CD4-positive, alpha-beta T cell treated with Interleukin-15 for 1 hour (primary cell): ENCODE measurements at places on chromosomes 7 and 10.

DNA sequence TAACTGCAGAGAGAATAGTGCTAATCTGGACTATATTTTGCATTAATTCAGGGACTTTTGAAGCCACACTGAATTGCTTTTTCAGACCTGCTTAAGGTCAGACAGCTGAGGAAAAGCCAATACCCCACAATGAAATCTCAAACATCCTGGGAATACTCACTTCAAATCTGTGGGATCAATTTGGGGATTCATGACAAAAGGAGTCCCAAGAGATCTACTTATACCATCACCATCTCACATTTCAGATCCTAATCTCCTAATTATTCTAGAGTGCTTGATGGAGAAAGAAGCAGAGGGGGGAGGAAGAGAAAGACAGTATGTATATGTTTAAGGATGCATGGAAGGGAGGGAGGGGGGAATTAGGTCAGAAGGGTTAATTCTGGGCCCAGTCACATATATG is 202.2 kb downstream of the CACNA2D1 start:
- no peak for DNase-seq

DNA sequence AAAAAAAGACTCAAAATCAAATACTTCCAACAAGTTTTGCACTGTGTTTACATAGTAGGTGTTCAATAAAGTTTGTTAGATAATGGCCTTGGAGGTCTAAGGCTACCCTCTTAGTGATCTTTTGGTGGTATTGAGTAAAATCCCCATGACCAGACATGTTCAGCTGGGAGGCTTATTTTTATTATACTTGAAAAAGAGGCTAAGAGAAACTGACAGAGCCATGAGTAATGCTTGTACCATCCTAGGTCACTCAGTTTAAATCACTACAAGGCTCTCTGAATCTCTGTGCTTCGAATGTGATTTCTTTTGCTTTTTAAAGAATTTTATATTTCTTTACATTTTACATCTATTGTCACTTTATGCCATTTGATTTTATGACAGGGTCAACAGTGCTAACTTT is 90.5 kb downstream of the TWIST1 start:
- no peak for DNase-seq

GRCh38 chr7:266851-267840 is 22.8 kb upstream of the FOXL3 start:
- no peak for DNase-seq

DNA sequence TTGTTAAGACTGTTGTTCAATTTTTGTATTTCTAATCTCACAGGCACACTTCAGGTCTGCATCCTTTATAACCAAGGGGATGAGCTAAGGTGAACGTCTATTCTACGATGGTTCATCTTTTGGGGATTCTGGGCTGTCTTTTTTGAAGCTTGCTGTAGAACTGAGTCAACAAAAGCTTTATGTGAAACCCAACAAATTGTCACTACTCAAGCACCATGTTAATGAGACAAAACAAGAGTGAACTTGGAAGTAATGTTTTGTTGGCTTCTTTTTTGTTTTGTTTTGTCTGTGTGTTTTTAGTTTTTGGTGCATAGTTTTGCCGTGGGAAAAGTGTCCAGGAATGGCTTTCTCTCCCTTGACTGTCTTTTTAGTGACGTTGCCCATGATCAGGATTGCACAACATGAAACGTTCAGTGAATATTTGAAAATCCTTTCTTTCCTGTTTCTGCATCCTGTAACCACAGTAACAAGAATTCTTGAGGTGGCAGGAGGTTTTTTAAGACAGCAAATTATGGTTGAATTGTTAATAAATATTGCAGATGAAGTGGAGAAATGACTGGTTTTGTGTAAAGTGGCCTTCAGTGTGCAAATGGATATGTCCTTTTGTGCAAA is 65.6 kb downstream of the WIPF3 start:
- no peak for DNase-seq

DNA sequence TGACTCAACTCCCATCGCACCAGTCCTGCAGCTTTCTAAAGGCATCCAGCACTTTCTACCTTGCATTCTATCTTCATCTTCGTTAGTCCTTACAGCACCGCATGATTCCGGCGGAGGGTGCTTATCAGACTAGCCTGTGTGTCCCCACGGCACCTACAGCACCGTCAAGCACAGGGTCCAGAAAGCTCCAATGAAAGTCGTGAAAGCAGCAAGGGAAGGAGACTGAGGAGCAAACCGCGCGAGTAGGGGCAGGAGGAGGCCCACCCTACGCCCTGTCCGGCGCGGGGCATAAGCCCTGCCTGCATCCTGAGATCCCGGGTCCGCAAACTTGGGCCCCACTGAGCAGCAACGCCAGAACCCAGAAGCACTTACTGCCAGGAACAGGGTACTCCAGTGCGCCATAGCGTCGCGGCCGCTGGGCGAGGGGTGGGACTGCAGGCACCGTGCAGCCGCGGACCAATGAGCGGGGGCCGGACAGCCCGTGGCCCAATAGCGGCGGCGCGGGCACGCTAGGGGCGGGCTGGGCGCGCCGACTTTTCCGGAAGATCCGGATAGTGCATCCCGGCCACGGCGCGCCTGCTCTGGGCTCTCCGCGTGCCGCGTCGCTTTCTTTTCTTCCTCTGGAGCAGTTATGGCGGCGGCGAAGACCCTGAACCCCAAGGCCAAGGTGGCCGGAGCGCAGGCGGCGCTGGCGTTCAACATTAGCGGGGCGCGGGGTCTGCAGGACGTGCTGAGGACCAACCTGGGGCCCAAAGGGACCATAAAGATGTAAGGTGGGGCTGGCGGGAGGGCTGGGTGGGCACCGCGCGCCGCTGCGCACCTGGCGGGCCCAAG is 122.1 kb upstream of the VKORC1L1 start:
- peak; percentile 85 for DNase-seq

DNA sequence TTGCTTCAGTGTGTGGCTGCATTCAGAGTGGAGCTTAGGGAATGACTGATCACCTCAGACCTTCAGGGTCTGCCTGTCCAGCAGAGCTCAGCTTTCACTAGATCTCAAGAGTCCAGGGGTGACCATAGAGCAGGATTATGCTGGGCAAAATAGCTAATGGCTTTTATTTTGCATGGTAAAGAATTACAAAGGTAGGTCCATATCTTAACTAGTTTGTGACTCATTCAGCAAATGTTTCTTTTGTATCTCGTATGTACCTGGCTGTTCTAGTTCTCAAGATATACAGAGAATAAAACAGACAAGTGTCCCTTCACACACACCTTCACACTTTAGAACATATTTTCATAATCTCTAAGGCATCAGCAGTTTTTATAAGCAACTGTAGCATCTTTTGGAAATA is 180.5 kb downstream of the DYNC1I1 start:
- no peak for DNase-seq

- peak; percentile 47 for DNase-seq
Observed at GRCh38 chr7:100407285-100408180, 21.0 kb downstream of the ZCWPW1 start.

GRCh38 chr7:37376386-37376785 is 72.3 kb downstream of the ELMO1 start:
- DNase-seq: no peak

DNA sequence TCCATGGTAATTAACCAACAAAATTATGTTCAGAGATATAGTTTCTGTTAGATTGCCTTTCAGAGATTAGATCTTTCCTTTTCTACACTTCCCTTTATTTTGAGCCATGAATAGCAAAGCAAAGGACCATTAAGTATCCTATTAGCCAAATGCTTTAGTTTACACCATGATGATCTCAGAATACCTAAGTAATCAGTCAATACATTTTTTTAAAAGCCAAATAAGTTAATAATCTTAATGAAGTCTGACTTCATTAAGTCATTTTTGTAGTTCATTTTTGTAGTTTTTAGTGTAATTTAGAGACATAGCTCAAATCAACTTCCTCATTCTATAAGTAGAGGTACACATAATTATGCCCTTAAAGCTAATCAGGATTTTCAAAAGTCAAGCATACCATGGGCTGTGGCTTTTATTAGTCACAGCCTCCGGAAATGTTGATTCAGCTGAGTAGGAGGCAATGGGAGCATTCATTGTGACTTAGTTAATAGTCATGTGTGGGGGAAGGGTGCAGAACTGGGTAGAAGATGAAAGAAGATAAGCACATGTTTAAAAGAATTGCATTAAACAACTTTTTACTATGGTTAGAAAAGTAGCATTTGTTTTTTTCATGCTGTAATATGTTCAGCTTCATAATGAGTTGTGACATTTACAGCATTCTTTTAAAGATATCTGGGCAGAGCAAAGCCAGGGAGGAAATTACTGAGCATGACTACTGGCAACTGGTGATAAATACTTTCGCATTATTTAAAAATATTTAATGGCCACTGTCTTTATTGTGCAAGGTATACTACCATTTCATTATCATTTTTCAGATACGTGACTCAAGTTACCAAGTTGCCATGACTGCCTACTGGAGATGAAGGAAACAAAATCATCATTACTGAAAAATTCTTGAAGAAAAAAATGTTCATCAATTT is 57.3 kb upstream of the CCDC71L start:
- peak; percentile 66 for DNase-seq

GRCh38 chr7:140402178-140402835 is 1.6 kb upstream of the RAB19 start:
- DNase-seq: no peak

DNA sequence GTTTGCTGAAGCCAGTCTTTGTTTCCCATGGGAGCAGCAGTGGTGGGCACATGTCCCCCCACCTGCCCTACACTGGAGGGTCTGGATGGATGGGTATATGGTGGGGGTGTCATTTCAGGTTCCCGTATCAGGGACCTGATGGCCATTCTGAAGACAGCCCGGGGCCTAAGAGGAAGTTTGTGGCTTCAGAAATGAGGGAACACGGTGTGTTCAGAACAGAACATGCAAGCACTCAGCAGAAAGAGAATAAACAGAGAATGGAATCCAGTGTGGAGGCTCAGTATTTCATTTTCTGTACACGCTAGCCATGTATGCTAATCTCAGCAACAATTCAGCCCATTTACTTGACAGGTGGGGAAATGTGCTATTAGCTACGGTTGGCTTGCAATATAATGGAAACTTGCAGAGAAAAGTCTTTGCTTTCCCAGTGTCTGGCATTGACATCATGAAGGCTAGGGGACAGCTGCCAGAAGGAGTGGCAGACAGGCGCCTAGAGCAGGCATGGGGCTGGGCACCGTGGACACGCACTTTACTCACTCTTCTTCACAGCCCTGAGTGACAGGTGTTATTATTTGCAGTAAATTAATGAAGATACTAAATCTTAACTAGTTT is 98.6 kb downstream of the ELMO1 start:
- DNase-seq: peak; percentile 29

DNA sequence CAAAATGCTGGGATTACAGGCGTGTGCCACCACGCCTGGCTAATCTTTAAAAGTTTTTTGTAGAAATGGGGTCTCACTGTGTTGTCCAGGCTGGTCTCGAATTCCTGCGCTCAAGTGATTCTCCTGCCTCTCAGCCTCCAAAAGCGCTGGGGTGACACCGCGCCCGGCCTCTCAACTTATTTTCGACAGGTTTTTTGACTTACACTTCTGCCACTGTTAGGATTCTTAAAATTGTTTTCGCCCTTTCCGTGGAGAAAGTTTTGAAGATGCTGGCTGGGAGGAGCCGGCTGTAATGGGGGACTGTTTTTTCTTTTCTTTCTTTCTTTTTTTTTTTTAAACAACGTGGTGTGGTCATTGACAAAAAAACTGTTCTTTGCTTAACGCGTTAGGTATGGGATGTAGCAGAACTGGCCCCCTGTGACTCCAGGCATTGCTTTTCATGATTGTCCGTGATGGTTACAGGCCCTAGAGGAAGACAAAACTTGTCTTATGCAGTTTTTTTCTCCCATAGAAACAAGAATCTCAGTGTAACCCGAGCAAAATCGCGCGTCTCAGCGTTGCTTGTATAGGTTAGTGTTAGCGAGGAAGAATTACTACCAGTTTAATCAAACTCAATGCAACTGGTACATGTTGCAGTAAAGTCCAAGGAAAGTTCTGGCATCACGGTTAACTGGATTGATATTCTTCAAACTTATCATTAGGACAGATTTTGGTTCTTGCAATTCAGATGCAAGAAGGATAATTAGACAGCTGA is 72.2 kb downstream of the DAGLB start:
- no peak for DNase-seq

DNA sequence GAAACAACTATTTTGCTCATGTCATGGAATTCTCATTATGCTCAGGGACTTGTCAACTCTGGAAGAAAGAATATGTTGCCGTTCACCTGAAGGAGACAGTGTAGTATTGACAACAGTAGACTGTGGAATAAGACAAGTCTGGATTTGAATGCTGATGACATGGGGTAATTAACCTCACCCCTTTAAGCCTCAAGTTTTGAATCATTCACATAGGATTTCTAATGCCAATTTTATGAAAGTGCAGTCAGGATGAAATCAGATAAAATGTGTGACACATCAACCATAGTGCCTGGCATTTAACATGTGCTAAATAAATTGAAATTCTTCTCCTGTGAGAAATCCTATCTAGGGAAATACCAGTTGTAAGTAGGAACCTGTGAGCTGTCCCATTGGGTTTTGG is 305.8 kb downstream of the KIF20B start:
- DNase-seq: no peak

DNA sequence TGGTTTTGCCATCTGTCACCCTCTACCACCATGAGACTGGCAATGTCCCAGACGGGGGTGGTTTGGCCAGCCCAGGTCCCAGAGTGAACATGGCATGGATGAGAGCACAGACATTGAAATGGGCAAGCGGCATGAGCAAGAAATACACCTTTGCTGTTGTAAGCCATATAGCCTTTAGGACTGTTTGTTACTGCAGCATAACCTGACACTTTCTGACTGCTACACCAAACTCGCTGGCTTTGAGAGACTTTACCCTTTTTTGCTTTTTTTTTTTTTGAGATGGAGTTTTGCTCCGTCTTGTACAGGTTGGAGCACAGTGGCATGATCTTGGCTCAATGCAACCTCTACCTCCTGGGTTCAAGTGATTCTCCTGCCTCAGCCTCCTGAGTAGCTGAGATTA is 5.2 kb upstream of the MUC3A start:
- DNase-seq: no peak

DNA sequence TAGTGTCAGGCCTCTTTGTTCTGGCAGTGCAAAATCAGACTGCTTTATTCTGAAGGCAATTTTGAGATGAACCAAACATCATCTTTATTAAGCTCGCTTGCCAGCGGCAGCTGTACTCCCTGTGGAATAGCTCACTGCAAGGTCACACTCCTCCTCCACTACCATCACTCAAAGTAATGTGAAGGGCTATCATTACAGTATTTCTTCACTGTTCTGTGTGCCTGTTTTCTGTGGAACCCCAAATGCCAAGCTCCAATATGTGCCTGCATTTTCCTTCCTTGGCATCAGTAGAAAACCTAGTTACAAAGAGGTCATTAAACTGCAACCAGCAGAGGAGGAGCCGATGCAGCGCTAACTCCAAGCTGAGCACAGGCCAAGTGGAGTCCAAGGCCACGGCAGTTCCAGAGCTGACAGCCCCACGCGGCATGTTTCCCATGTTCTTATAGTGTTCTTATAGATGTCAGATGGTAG is 21.4 kb downstream of the BCCIP start:
- no peak for DNase-seq

- DNase-seq: peak; percentile 50
Observed at GRCh38 chr10:102643336-102644065, 778 bp upstream of the TRIM8 start.

GRCh38 chr7:55366461-55367070 is 1.4 kb downstream of the LANCL2 start:
- DNase-seq: no peak
